ENCODE measurements at places on chromosomes 5 and 9.

- DNase-seq = no peak
These were observed 68.1 kb downstream of the SEMA6A start for GRCh38 chr5:116506488-116506887.

- DNase-seq = no peak
These were observed 155.1 kb upstream of the NTRK2 start for GRCh38 chr9:84514421-84514820.

- peak; percentile 81 for DNase-seq
These were observed at the start of the genes KIAA0825 and SLF1 for GRCh38 chr5:94618493-94619328. KIAA0825 (minus strand) TSS chr5:94618604; CDS start chr5:94537126, 81,478 bp downstream. SLF1 (plus strand) TSS chr5:94618669; CDS start chr5:94628811, 10,142 bp downstream.

DNA sequence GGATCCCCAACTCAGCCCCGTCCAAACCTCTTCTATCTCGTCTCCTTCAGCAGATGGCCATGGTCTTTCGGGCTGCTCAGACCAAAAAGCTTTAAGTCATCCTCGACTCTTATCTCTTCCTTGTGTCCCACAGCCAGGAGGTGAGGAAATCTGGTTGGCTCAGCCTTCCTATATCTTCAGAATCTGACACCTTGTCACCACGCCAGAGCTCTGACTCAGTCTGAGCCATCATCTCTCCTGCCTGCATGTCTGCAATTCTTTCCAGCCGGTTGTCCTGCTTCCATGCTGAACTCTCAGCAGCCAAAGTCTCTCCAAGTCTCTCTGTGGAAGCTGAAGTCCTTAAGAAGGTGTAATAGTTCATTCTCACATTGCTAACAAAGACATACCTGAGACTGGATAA, 419.3 kb upstream of the ADAMTS16 start:
- no peak for DNase-seq
